ENCODE measurements at places on chromosomes 4 and X. TPM values are rescaled to one million over a fixed set of nuclear protein-coding genes. Genes with fewer than 3 reads are reported as not detected.
A peak's percentile ranks its signal among the peaks of the same experiment; 100 is the strongest.

- H3K27ac ChIP-seq, result no peak overlapping the region
- peaks cover 25% of the 10 kb centered on the region for H3K27me3 ChIP-seq
- peak overlapping the region; percentile 56 for H3K4me3 ChIP-seq
- peaks cover 5% of the 10 kb centered on the region for H3K4me1 ChIP-seq
- DNase-seq, result peak; percentile 6
Observed at GRCh38 chrX:129540722-129541184, 694 bp downstream of the OCRL start.

DNA sequence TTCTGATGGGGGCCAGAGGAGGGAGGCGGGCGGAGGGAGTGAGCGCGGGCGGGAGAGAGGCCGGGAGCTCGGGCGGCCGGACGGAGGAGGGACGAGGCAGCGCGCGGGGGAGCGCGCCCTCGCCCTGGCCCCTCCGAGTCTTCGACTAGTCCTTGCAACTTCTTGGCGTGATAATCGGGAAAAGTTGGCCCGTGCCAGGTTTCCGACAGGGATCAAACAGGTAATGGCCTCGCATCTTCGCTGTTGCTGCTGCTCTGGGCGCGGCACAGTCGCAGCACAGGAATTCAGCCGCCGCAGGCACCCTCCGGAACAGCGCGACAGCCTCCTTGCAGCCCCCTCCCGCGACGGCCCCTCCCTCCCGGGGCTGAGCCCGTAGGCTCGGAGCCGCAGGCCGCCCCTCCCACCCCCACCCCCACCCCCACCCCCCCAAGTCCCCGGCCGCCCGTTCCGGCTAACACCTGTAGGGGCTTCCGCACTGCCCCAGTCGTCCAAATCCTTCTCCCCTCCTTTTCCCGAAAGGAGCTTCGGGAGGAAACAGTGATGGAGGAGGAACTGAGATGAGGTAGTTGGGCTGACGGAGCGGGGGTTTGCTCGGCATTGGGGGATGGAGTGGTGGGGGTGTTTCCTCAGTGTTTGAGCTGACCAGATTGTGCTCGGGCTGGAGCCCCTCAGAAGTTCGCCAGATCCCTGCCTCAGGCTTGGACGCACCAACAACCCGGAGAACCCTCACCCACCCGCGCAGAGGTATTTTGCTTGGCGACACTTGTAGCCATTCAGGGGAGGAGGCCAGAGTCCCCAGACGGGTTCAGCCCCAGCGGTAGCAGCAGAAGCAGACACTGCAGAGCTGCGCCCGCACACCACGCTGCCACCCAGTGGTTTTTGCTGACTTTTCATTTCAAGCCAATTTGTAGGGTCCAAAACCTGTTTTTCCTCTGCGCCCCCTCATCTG is at the start of gene FGF13:
TSS of gene FGF13 (minus strand) at position 319 of the 949 bp plus-strand sequence. CDS start 714 bp downstream, outside the sequence.
- peak; percentile 1 for DNase-seq
- no peak within 1 kb of the TSS for H3K27ac ChIP-seq
- H3K36me3 ChIP-seq, result peaks cover 5% of the 10 kb centered on the region

DNA sequence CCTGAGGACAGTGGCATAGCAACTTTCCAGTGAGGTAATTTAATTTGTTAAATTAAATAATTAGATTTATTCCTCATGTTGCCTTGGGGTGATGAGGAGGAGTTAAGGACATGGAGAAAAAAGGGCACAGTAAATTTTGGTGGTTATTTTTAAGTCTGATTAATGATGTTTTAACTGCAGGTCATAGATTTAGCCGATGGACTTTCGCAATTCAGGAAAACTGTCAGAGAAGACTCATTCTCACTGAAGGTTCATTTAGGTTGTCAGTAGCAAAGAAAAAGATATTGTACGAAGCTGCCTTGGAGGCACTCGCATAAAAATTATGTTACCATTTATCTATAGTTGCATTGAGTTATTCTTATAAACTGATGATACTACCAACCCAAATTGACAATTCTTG is 164.2 kb upstream of the PITX2 start:
- no peaks in the 10 kb centered on the region for H3K36me3 ChIP-seq
- DNase-seq, result no peak
- H3K4me3 ChIP-seq, result no peak overlapping the region
- no peaks in the 10 kb centered on the region for H3K4me1 ChIP-seq
- H3K27me3 ChIP-seq, result no peaks in the 10 kb centered on the region

DNA sequence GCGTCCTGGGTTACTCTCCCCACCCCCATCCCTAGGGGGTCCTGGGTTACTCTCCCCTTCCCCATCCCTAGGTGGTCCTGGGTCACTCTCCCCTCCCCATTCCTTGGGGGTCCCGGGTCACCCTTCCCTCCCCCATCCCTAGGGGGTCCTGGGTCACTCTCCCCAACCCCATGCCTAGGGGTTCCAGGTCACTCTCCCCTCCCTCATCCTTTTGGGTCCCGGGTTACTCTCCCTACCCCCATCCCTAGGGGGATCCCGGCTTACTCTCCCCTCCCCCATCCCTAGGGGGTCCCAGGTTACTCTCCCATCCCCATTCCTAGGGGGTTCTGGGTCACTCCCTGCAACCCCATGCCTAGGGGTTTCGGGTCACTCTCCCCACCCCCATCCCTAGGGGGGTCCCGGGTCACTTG is 1.5 kb downstream of the ASMTL start:
- no peak overlapping the region for H3K27ac ChIP-seq
- peak overlapping the region; percentile 60 for H3K4me3 ChIP-seq
- no peaks in the 10 kb centered on the region for H3K27me3 ChIP-seq
- peaks cover 29% of the 10 kb centered on the region for H3K4me1 ChIP-seq
- no peak for DNase-seq
- peaks cover 29% of the 10 kb centered on the region for H3K36me3 ChIP-seq

- H3K4me3 ChIP-seq, result no peak overlapping the region
- H3K4me1 ChIP-seq, result no peaks in the 10 kb centered on the region
- no peak overlapping the region for H3K27ac ChIP-seq
Observed at GRCh38 chr4:52235552-52236201, 184.6 kb downstream of the SPATA18 start.

DNA sequence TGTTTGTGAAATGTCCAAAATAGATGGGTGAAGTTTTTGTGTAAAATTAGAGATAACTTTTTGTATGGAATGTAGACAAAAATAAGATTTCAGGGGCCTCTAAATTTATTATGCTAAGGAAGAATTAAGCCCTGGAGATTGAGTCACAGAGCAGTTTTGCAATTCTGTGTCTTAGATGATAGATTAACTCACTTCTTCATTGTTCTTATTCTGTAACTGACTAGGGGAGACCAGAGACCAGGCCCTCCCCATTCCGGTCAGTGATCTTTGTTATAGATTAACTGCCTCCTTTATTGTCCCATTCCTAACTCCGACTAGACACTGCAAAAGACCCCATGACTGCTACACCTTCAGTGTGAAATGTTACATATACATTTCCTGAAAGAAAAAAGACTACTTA is 238.4 kb upstream of the TAPT1 start:
- no peak for DNase-seq
- H3K36me3 ChIP-seq, result no peaks in the 10 kb centered on the region
- H3K27me3 ChIP-seq, result peaks cover 4% of the 10 kb centered on the region
- no peaks in the 10 kb centered on the region for H3K4me1 ChIP-seq
- no peak overlapping the region for H3K27ac ChIP-seq

GRCh38 chrX:129791336-129791735 is 11.6 kb downstream of the SASH3 start:
- H3K4me3 ChIP-seq, result no peak overlapping the region
- H3K4me1 ChIP-seq, result peaks cover 10% of the 10 kb centered on the region
- H3K27ac ChIP-seq, result peak overlapping the region; percentile 40
- H3K36me3 ChIP-seq, result peaks cover 5% of the 10 kb centered on the region
- DNase-seq, result no peak
- H3K27me3 ChIP-seq, result no peaks in the 10 kb centered on the region

SFRP2 gene
- total RNA-seq, result not detected

Measured in activated T-cell treated with anti-CD3 and anti-CD28 coated beads, Interleukin-2, amount 50 U/mL, for 72 hours (primary cell).